ENCODE measurements at places on chromosomes 7 and 10. TPM values are rescaled to one million over a fixed set of nuclear protein-coding genes. Genes with fewer than 3 reads are reported as not detected.

DNA sequence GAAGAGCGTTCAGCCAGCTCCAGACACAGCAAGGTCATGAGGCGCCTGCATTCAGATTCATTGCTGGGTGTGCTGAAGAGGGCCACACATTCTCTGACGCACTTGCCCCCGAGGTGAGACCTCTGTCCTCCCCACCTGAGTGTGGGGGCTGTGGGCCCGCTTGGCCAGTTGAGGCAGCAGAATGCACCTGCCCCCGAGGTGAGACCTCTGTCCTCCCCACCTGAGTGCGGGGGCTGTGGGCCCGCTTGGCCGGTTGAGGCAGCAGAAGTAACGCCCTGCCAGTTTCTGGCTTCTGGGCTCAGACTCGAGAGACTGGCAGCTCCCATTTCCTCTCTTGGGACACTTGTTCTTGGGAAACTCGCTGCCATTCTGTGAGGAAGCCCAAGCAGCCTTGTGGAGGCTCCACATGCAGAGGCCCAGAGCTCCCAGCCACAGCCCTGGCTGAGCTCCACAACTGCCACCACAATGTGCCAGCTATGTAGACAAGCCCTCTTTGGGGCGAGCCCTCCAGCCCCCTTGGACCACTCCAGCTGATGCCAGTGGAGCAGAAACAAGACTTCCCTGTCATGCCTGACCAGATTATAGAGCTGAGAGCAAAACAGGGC is 434.0 kb downstream of the DNAJB6 start:
- no peak for DNase-seq

- DNase-seq: no peak
These were observed 703 bp downstream of the RBP3 start for GRCh38 chr10:47348661-47349470.

GRCh38 chr7:114932991-114933390 is 11.1 kb downstream of the MDFIC start:
- no peak for DNase-seq

GRCh38 chr7:45574669-45575500 is 717 bp downstream of the ADCY1 start:
- no peak for DNase-seq

DNA sequence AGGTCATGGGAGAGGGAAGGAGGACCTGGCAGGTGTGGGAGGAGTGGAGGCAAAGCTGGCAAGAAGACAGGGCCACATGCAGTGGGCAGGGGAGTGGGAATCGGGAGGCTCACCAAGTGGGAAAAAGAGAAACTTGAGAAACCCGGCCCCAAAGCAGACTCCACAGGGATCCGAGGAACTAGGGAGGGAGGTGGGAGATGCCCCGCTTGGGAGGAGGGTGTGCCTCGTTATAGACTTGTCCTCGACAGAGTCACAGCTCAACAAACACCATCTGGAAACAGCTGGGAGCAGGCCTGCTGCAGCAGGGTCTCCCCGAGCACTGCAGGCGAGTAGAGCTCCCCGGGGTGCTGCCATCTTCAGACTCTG is 54.8 kb downstream of the MKI67 start:
- peak; percentile 3 for DNase-seq

GRCh38 chr10:49614242-49615198 is 683 bp downstream of the CHAT start:
- no peak for DNase-seq

- DNase-seq: no peak
These were observed 5.5 kb downstream of the JAZF1 start for GRCh38 chr7:28174901-28175661.

GRCh38 chr7:146787266-146787665 is 670.7 kb downstream of the CNTNAP2 start:
- no peak for DNase-seq

FAM25C gene
- total RNA-seq: not detected

FRMPD2 gene
- total RNA-seq: 0.80 TPM

HABP2 gene
- not detected for total RNA-seq

HECW1 gene
- 1.4 TPM for total RNA-seq

SPDYE17 gene
- not detected for total RNA-seq

C10orf90 gene
- not detected for total RNA-seq

SPDYE9 gene
- not detected for total RNA-seq

SPDYE2B gene
- total RNA-seq: not detected

PRKAR1B gene
- 15.7 TPM for total RNA-seq

TMEM225B gene
- not detected for total RNA-seq
